ENCODE measurements at places on chromosomes 1 and 21. TPM values are rescaled to one million over a fixed set of nuclear protein-coding genes. Genes with fewer than 3 reads are reported as not detected.
A peak's percentile ranks its signal among the peaks of the same experiment; 100 is the strongest.

GRCh38 chr21:44509539-44509938 lies 30.5 kb downstream of the KRTAP10-1 start:
- H3K4me3 ChIP-seq, result no peak overlapping the region
- H3K36me3 ChIP-seq, result no peaks in the 10 kb centered on the region
- no peaks in the 10 kb centered on the region for H3K4me1 ChIP-seq

Gene KRTAP7-1
- not detected for total RNA-seq

GRCh38 chr1:150210091-150210490 lies 25.8 kb downstream of the ANP32E start:
- DNase-seq, result no peak
- no peaks in the 10 kb centered on the region for H3K27me3 ChIP-seq
- no peak overlapping the region for H3K4me3 ChIP-seq
- H3K36me3 ChIP-seq, result no peaks in the 10 kb centered on the region
- no peaks in the 10 kb centered on the region for H3K4me1 ChIP-seq

- DNase-seq, result no peak
- H3K4me1 ChIP-seq, result no peaks in the 10 kb centered on the region
- H3K4me3 ChIP-seq, result no peak overlapping the region
- no peaks in the 10 kb centered on the region for H3K27me3 ChIP-seq
- no peak overlapping the region for H3K27ac ChIP-seq
Observed at GRCh38 chr1:224518528-224518927, 83.9 kb upstream of the WDR26 start.

- no peak overlapping the region for H3K27ac ChIP-seq
- no peak for DNase-seq
- no peaks in the 10 kb centered on the region for H3K27me3 ChIP-seq
- H3K36me3 ChIP-seq, result no peaks in the 10 kb centered on the region
- H3K4me3 ChIP-seq, result no peak overlapping the region
Observed at GRCh38 chr1:44537956-44538355, 132.9 kb downstream of the RNF220 start.

Gene EVI5
- total RNA-seq, result 47.5 TPM

Gene PTGER3
- 40.0 TPM for total RNA-seq

DNA sequence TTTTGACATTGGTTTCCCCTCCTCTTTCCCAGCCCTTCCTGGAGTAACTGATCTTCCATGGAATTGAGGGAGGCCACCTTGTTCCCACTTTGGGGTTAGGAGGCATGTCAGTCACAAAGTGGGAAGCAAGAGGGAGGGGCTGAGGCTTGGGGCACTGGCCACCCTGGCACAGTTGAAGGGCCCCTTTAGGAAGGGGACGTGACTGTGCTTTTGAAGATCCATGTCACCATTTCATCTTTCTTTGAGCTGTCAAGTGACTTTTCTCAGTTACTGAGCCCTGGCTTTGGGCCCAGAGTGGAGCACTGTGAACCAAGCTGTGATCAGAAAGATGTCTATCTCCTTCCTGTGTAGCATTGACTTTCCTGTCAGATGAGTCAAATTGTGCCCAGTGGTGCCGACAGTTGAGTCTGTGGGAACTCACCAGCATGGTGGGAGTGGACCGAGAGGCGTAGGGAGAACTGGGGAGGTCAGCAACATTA lies 38.5 kb upstream of the TDRD10 start:
- no peak overlapping the region for H3K27ac ChIP-seq
- H3K27me3 ChIP-seq, result no peaks in the 10 kb centered on the region
- no peaks in the 10 kb centered on the region for H3K4me1 ChIP-seq
- peak; percentile 46 for DNase-seq
- no peaks in the 10 kb centered on the region for H3K36me3 ChIP-seq

Gene PYHIN1
- 2.9 TPM for total RNA-seq

Gene TMEM82
- not detected for total RNA-seq

DNA sequence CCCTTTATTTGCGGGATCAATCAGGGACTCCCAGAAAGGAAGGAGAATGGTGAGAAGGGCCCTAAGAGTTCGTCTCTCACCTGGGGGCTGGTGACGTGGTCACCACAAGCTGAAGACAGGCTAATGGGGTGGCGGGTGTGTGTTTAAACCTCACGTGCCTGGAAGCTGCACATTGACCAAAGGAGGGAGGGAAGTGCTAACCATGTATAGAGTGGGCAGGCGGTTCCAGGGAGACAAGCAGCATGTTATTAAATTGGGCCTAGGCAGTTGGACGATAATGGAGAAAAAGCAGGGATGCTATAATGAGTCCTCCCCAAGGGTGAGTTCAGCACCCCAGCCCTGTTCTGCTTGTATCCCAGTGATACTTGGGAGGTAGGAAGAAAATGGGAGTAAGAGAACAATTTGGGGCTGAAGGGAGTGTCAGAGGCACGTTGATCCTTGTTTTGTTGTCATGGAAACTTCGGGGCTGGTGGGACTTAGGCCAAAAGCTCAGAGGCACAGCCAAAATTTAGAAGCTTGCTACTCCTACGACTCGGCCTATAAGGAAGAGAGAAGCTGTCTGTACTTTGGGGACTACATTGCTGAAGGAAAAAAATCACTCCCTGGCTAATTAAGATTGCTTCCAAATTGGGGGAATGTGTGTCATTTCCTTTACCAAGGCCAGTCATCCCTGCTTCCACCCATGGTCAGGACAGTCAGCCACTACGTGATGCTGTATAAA lies 33.2 kb upstream of the EPHA8 start:
- DNase-seq, result peak; percentile 70
- H3K27ac ChIP-seq, result peak overlapping the region; percentile 72
- peaks cover 10% of the 10 kb centered on the region for H3K36me3 ChIP-seq
- no peaks in the 10 kb centered on the region for H3K27me3 ChIP-seq
- no peak overlapping the region for H3K4me3 ChIP-seq

- no peak overlapping the region for H3K27ac ChIP-seq
- no peaks in the 10 kb centered on the region for H3K27me3 ChIP-seq
- no peak for DNase-seq
- H3K36me3 ChIP-seq, result no peaks in the 10 kb centered on the region
- no peak overlapping the region for H3K4me3 ChIP-seq
Observed at GRCh38 chr1:116721451-116722007, 32.7 kb upstream of the CD2 start.

GRCh38 chr1:213335084-213335483 lies 284.0 kb downstream of the RPS6KC1 start:
- H3K36me3 ChIP-seq, result no peaks in the 10 kb centered on the region
- H3K27me3 ChIP-seq, result no peaks in the 10 kb centered on the region
- H3K4me1 ChIP-seq, result no peaks in the 10 kb centered on the region
- no peak for DNase-seq
- H3K27ac ChIP-seq, result no peak overlapping the region

Gene ERICH3
- total RNA-seq, result 0.42 TPM

GRCh38 chr21:29217818-29218291 lies 80.9 kb upstream of the BACH1 start:
- DNase-seq, result no peak
- H3K4me3 ChIP-seq, result no peak overlapping the region
- no peaks in the 10 kb centered on the region for H3K4me1 ChIP-seq
- no peaks in the 10 kb centered on the region for H3K27me3 ChIP-seq
- no peak overlapping the region for H3K27ac ChIP-seq
- no peaks in the 10 kb centered on the region for H3K36me3 ChIP-seq

GRCh38 chr1:165632491-165632890 lies 1.5 kb downstream of the MGST3 start:
- H3K4me1 ChIP-seq, result peaks cover under 1% of the 10 kb centered on the region
- no peak for DNase-seq
- H3K27ac ChIP-seq, result peak overlapping the region; percentile 42
- H3K27me3 ChIP-seq, result no peaks in the 10 kb centered on the region
- peak overlapping the region; percentile 84 for H3K4me3 ChIP-seq

Gene NOS1AP
- 4.8 TPM for total RNA-seq

Gene FCAMR
- not detected for total RNA-seq

Gene DBT
- total RNA-seq, result 10.8 TPM

DNA sequence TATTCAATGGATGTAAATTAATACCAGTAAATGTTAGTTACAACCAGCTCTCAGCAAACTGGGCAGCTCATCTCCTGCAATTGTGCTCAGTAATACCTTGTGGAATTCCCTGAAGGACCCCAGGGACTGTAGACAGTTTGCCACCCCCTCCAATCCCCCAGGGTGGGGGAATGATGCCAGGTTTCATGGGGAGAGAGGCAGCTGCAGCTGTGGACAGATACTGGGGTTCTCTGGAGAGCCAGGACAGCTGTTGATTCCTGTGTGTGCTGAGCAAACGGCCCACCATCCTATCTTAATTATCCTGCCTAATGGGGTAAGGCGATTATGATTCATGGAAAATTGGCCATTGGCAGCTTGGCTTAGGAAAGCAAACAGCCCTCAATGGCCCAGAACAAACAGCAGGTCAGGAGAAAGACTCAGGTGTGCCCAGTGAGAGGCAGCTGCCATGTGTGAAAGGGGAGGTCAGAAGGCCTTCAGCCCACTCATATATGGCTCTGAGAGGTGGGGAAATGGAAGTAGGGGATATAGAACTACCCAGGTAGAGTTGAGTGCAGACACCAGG lies 148.9 kb upstream of the CTTNBP2NL start:
- no peak overlapping the region for H3K4me3 ChIP-seq
- H3K36me3 ChIP-seq, result no peaks in the 10 kb centered on the region
- DNase-seq, result no peak
- no peak overlapping the region for H3K27ac ChIP-seq

DNA sequence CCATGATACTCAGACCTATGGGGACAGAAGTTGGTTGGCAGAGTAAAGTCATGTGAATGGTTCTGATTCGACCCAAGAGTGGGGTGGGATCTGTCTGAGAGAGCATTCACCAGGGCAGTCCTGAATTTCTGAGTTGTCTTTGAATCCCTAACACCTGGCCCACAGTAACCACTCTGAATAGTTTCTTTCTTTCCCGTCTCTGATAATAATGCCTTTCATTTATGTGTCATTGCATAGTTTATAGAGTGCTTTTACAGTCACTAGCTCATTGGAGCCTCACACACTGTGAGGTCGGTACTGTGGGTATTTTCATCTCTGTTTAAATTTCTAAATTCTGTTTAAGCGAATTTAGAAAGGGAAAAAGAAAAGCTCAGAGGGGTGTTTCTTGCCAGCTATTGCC lies 147.1 kb downstream of the C1orf21 start:
- DNase-seq, result no peak
- no peaks in the 10 kb centered on the region for H3K27me3 ChIP-seq
- no peak overlapping the region for H3K27ac ChIP-seq
- H3K36me3 ChIP-seq, result no peaks in the 10 kb centered on the region
- peaks cover 4% of the 10 kb centered on the region for H3K4me1 ChIP-seq

- peaks cover 2% of the 10 kb centered on the region for H3K4me1 ChIP-seq
- DNase-seq, result no peak
- no peaks in the 10 kb centered on the region for H3K36me3 ChIP-seq
- no peaks in the 10 kb centered on the region for H3K27me3 ChIP-seq
- no peak overlapping the region for H3K27ac ChIP-seq
Observed at GRCh38 chr21:38675182-38675824, 130.4 kb upstream of the ETS2 start.

Gene TGFB2
- total RNA-seq, result 15.5 TPM

Gene PDZK1IP1
- 0.71 TPM for total RNA-seq

- H3K4me3 ChIP-seq, result no peak overlapping the region
- no peaks in the 10 kb centered on the region for H3K4me1 ChIP-seq
- peak; percentile 77 for DNase-seq
- H3K36me3 ChIP-seq, result no peaks in the 10 kb centered on the region
- no peak overlapping the region for H3K27ac ChIP-seq
- no peaks in the 10 kb centered on the region for H3K27me3 ChIP-seq
Observed at GRCh38 chr1:1779691-1780597, 1.7 kb upstream of the NADK start.

DNA sequence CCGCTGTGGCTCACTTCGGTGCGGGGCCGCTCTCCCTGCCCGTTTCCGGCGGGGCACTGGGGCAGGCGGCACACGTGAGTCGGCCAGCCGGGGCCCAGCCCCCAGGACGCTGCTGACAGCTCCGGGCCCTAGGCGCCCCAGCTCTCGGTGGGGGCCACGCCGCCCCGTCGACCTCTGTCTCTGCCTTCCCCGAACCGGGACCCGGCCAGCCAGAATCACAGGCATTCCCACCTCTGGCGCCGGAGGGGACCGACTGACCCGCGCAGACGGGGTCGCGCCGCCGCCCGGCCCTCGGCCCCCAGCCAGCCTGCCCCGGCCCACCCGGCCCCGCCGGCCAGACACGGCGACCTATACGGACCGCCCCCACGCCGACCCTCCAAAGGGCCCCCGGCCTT lies 755 bp downstream of the SCMH1 start:
- H3K36me3 ChIP-seq, result no peaks in the 10 kb centered on the region
- H3K27me3 ChIP-seq, result no peaks in the 10 kb centered on the region
- peak; percentile 75 for DNase-seq
- H3K4me3 ChIP-seq, result peak overlapping the region; percentile 99
- no peaks in the 10 kb centered on the region for H3K4me1 ChIP-seq

GRCh38 chr1:22414244-22414751 lies 37.4 kb upstream of the ZBTB40 start:
- no peak for DNase-seq
- H3K4me1 ChIP-seq, result no peaks in the 10 kb centered on the region
- no peaks in the 10 kb centered on the region for H3K27me3 ChIP-seq

DNA sequence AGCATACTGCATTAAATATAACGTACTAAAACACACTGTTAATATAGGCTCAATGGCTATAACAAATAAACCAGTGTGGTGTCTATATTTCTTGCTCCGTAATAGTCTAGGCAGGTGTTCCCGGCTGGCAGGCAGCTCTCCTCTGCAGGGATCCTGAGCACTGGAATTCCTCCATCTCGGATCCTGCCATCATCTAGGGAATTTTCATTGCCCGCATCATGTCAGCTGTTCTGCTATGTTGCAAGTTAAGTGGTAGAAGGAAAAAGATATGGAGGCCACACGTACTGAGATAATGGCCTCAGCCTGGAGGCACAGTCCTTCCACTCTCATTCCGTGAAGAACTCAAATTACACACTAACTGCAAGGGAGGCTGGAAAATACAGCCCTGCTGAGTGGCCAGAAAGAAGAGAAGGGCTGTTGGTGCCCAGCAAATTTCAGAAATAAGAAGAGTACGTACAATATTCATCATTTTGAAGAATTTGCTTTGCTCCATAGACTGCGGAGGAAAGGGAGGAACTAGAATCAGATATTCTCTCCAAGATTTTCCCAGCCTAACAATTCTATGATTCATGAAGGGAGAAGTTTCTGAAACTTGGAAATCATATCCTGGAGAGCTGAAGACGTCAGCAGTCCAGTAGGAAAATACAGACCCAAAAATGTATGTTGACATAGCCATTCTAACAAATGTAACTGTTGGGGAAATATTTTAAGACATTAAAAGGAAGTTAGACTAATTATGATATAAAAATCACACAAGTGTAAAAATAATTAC lies 263.3 kb downstream of the MRPL39 start:
- H3K4me1 ChIP-seq, result no peaks in the 10 kb centered on the region
- H3K4me3 ChIP-seq, result no peak overlapping the region
- H3K36me3 ChIP-seq, result no peaks in the 10 kb centered on the region
- no peaks in the 10 kb centered on the region for H3K27me3 ChIP-seq
- H3K27ac ChIP-seq, result no peak overlapping the region

Gene PLXNA2
- 33.3 TPM for total RNA-seq

GRCh38 chr21:33800753-33801423 lies 114.7 kb downstream of the ATP5PO start:
- H3K36me3 ChIP-seq, result peaks cover 5% of the 10 kb centered on the region
- no peak overlapping the region for H3K4me3 ChIP-seq
- no peak for DNase-seq
- H3K27me3 ChIP-seq, result no peaks in the 10 kb centered on the region
- H3K27ac ChIP-seq, result no peak overlapping the region

Gene USF1
- total RNA-seq, result 42.2 TPM

Gene KRTAP19-1
- total RNA-seq, result not detected

GRCh38 chr1:145710291-145711027 lies 3.3 kb upstream of the PDZK1 start:
- no peaks in the 10 kb centered on the region for H3K27me3 ChIP-seq
- H3K27ac ChIP-seq, result no peak overlapping the region
- DNase-seq, result no peak
- no peak overlapping the region for H3K4me3 ChIP-seq
- no peaks in the 10 kb centered on the region for H3K4me1 ChIP-seq
- H3K36me3 ChIP-seq, result no peaks in the 10 kb centered on the region

Measured in aorta (tissue), 5 donors.